ENCODE measurements at places on chromosomes 7 and 10. TPM values are rescaled to one million over a fixed set of nuclear protein-coding genes. Genes with fewer than 3 reads are reported as not detected.

SH2D4B gene
- not detected for total RNA-seq

DNA sequence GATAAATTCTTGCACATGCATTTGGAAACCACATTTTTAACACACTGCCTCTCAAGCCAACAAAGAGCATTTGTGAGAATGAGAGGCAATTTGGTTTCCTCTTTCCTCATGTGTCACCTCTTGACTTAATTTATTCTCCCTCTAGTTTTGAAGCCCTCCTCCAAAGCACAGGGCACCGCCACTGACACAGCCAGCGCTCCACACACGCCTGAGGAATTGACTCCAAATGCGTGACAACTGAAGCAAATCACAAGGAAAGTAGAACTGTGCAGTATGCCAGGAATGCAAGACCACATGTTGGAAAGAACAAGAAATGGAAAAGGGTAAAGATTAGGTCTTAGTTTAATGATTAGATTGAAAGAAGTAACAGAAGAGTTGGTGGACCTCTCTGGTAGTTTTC lies 173.3 kb downstream of the LSM5 start:
- DNase-seq, result no peak

- DNase-seq, result no peak
These were observed 1.6 kb downstream of the RASSF4 start for GRCh38 chr10:44961230-44961571.

CPA2 gene
- total RNA-seq, result not detected

- DNase-seq, result no peak
These were observed 38.8 kb downstream of the TBXAS1 start for GRCh38 chr7:139867847-139868246.
